ENCODE measurements at places on chromosomes 16 and 17.
A peak's percentile ranks its signal among the peaks of the same experiment; 100 is the strongest.

- no peak for DNase-seq
Observed at GRCh38 chr16:55044201-55044975, 113.7 kb downstream of the IRX5 start.

DNA sequence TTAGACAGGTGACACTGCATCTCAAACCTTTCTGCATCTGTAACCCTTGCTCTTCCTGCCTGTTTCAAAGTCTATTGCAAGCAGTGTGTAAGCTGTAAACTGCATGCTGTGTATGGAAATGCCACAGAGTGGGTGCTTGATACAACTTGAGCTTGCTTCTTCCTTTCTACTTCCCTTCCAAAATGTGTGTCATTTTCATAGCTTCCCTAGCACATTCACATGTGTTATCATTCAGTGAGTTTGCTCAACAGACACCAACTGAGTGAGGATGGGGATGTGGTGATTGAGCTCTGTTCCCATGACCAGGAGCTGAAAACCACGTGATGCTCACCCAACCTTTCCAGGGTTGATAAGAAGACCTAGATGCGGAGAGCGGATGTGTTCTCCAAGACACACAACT, 111.1 kb downstream of the VAT1L start:
- no peak for DNase-seq

GRCh38 chr17:48322060-48322459, 108.0 kb downstream of the SKAP1 start:
- DNase-seq = no peak

DNA sequence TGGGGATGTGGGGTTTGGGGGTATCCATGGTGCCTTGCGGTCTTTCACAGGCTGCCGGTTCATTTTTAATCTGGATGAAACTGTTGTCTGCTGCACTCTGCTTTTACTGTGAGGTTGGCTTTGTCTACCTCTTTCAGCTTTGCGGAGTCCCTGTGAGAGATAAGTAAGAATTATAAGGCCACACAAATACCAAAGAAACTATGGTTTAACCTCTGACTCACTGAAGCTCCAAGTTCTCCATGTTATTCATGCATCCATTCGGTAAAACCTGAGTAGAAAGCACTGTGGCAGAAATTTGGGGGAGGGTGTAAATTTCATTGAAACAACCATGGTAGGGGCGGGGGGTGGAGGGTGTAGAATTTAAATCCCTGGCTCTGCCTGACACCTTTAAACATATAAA, 30.5 kb downstream of the KIAA0753 start:
- DNase-seq = no peak

GRCh38 chr17:60941028-60941427, 263.4 kb downstream of the BCAS3 start:
- DNase-seq = no peak

GRCh38 chr17:31116167-31116566, 21.4 kb downstream of the NF1 start:
- DNase-seq = no peak

DNA sequence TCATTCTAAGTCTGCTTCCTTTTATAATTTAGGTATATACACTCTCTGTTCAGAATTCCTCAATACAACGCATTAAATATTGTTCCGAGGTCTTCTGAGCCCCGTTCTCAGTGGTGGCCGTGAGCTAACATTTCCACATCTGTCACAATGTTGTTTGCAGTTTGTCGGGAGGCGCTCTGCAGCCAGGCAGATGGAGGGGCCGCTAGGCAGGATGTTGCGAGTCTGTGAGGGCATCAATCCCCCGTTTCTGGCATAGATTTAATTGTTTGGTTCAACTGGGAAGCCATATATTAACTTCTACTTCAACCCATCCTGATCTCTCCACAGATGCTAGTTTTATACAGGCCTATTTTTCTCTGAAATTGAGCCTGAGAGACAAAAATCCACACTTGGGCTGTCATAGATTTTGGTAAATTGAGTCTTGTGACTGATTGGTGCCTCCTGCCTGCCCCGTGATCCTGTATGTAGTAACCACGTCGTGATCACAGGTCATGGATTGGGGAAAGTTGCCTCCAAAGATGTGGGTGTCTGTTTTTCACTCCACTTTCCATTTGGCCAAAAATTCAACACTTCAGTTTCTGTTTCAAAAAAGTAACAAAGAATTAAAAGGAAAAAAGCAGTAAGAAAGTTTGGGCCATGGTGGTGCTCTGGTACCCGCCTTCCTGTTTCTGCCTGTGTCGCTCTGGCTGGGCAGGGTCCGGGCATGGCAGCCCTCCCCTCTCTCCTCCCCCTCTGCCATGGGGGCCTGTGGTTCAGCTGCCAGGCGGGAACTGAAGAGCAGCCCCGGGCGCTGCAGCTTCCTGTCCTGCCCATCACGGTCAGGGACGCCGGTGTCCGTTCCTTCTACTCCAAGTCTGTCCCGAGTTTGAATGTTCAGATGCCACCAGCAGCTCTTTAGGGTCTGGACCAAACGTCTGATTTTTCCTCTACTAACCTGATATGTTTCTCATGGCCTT, 41.5 kb downstream of the RPTOR start:
- DNase-seq = peak; percentile 69

DNA sequence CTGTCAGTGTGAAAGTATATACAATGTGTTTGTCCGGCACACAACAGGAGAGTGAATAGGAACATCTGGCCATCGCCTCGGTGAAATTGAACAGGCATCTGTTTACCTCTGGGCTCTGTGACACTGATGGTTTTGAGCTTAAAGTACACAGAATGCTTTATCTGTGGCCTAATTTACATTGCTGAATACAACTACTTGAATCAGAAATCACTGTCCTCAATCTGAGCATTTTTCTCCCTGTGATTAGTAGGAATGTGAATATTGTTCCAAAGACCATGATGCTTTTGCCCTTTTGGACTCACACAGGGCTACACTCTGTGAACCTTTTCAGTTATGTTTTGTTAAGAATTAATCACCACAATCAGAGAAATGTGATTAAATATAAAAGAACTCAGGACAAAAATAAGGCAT, 323.0 kb upstream of the TBX2 start:
- no peak for DNase-seq

DNA sequence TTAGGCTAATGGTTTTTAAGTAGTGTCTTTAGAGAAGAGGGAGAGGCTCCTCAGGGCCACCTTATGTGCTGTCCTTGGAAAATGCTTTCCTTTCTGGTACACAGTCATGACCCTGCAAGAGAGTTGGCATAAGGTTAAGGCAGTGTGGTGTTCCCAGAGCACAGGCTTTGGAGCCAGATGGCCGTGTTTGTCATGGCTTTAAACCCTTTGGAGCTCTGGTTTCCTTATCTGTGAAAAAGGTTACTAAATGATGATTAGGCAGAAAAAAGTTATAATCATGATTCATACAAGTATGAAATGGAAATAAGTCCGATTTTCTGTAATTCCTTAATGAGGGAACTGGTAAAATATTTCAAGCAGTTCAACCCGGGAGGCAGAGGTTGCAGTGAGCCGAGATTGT, 13.2 kb downstream of the UTP4 start:
- no peak for DNase-seq

GRCh38 chr17:27616414-27616813, 14.6 kb upstream of the LGALS9 start:
- DNase-seq = no peak

GRCh38 chr16:35748621-35749252, 2289.3 kb downstream of the TP53TG3F start:
- no peak for DNase-seq

DNA sequence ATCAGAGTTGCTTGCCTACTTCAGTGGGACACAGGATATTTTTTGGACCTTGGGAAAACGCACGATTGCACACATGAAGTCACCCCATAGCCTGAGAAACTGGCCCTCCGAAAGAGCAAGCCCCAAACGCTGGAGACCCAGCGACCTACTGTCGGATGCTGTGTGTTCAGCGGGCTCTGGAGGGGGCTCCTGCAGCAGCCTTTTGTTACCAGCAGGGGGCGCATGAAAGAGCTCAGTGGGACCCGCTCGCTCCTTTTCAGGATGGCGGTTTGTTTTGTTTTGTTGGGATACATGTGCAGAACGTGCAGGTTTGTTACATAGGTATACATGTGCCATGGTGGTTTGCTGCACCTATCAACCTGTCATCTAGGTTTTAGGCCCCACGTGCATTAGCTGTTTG, 28.4 kb downstream of the MYH3 start:
- no peak for DNase-seq

- DNase-seq = peak; percentile 21
Observed at GRCh38 chr17:75753514-75754377, 11.2 kb downstream of the GALK1 start.

DNA sequence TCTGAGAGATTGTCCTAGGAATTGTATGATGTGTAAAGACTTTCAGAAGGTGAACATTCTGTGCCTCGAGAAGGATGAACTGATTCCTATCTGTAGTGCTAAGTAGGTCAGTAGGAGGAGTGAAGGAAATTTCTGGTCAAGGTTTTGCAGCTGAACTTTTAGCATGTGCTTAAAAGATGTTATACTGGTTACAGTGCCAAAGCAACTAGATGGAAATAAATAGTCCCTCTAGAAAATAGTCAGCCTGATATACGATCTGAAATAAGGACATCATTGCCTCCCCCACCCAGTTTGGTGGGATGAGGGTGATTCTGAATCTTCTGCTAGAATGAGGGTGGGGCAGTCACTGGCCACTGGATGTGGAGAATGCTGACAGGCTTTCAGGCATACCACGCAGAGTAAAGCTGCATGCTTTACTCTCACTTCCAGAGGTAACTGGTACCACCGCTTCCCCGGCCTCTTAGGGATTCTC, 57.2 kb upstream of the VPS4A start:
- DNase-seq = no peak

DNA sequence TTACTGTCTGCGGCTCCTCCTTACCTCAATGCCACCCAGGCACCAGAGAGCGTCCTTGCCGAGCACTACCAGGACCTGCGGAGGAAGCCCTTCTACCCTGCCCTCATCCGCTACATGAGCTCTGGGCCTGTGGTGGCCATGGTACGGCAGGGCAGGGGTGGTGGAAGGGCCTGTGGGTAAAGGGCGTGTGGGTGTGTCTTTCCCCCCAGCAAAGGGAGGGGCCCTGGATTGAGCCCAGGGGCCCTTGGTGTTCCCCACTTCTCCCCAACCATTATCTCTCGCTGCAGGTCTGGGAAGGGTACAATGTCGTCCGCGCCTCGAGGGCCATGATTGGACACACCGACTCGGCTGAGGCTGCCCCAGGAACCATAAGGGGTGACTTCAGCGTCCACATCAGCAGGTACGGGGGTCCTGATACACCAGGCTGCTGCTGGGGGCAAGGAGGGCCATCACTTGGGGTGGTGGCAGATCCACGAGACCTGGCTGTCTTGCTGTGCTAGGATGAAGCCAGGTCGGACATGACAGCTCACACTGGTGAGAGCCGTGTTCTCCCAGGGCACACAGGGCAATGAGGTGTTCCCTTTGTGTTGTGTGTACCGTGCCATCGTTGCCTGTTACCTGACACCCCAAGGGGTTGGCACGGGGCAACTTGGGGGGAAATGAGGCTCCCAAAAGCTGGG, 2.2 kb upstream of the DECR2 start:
- DNase-seq = no peak

DNA sequence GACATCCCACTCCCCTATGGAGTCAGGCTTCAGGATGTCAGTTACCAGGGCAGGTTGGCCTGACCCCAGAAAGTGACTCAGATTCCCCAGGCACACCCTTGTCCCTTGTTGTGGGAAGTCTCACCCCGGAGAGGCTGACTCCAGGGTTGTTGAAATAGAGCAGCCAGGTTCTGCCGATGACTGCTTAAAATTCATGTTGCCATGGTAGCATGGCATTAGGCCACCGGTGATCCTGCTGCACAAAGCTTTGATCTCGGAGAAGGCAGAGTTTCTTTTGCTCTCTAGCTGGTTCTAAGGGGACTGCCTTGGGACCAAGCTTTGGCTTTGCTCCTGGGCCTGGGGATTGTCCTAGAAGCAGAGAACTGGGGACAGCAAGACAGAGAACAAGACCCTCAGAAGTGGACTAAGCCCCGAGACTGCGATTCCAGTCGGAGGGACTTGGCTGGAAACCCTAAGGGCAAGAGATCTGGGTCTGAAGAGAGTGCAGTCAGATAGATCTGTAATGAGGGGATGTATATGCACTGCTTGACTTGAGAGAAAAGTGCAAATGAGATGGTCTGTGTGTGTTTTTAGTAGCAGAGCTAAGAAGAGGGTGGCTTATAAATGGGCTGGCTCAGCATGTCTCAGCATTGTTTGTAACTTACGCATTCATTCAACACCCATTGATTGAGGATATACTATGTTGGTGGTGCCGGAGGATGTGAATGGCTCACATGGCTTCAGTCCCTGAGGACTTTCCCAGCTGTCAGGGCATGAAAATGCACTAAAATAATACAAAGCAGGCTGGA, 106.9 kb downstream of the RGS9 start:
- peak; percentile 56 for DNase-seq

DNA sequence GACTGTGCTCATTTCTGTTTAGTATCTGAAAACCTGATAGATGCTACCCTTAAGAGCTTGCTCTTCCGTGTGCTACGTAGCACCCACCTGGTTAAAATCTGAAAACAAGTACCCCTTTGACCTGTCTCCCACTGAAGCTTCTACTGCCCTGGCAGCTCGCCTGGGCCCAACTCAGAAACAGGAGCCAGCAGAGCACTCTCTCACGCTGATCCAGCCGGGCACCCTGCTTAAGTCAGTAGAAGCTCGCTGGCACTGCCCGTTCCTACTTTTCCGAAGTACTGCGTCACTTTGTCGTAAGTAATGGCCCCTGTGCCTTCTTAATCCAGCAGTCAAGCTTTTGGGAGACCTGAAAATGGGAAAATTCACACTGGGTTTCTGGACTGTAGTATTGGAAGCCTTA, 18.9 kb downstream of the NTAN1 start:
- DNase-seq = no peak

GRCh38 chr17:81291662-81292061, 3.4 kb downstream of the SLC38A10 start:
- peak; percentile 23 for DNase-seq

GRCh38 chr16:26026709-26027450, 335.1 kb downstream of the HS3ST4 start:
- peak; percentile 3 for DNase-seq

DNA sequence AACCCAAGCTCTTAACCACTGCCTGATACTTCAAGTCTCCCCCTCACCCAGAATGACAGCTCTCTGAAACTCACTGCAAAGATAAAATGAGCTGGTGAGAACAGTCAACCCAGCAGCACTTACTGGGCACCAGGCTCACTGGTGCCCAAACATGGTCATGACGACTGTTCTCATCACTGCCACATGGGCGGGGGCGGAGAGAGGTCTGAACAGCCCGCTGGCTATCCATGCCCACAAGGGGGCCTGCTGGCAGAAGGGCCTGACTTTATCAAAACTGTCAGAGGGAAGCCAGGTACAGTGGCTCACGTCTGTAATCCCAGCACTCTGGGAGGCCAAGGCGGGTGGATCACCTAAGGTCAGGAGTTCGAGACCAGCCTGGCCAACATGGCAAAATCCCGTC, 4.0 kb downstream of the MYBBP1A start:
- no peak for DNase-seq

DNA sequence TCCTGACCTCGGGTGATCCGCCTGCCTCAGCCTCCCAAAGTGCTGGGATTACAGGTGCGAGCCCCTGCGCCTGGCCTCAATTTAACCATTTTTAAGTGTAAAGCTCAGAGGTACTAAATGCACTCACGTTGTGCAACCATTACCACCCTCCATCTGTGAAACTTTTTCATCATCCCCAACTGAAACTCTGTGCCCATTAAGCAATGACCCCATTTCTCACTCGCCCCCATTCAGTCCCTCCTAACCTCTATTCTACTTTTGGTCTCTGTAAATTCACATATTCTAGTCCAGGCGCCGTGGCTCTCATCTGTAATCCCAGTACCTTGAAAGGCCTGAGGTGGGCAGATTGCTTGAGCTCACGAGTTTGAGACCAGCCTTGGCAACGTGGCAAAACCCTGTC, 8.3 kb upstream of the SPNS3 start:
- DNase-seq = no peak

Data from NCI-H2029 (cell line).